ENCODE measurements at places on chromosomes 3 and 15. TPM values are rescaled to one million over a fixed set of nuclear protein-coding genes. Genes with fewer than 3 reads are reported as not detected.

The FGD5 gene
- total RNA-seq, result not detected

The RTP3 gene
- total RNA-seq, result not detected

The ACSBG1 gene
- total RNA-seq, result not detected

The LRRC58 gene
- 11.4 TPM for total RNA-seq

The STRA6 gene
- 17.7 TPM for total RNA-seq

DNA sequence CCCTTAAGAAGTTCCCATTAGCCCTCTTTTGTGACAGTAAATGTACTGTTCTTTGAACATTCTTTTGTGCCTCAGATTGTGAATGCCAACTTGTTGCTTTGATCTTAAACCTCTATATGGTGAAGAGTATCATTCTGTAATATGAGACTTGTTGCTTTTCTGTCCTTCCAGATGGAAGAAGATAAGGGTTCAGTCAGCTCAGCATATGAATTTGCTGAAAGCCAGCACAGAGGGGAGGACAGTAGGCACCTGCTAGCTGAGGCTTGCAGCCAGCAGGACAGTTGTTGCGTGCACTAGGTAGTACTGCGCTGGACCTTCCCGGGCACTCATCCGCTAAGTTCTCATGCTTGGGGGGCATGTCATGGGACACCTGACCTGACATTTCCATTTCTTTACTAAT, 74.7 kb downstream of the DCUN1D1 start:
- DNase-seq, result no peak

DNA sequence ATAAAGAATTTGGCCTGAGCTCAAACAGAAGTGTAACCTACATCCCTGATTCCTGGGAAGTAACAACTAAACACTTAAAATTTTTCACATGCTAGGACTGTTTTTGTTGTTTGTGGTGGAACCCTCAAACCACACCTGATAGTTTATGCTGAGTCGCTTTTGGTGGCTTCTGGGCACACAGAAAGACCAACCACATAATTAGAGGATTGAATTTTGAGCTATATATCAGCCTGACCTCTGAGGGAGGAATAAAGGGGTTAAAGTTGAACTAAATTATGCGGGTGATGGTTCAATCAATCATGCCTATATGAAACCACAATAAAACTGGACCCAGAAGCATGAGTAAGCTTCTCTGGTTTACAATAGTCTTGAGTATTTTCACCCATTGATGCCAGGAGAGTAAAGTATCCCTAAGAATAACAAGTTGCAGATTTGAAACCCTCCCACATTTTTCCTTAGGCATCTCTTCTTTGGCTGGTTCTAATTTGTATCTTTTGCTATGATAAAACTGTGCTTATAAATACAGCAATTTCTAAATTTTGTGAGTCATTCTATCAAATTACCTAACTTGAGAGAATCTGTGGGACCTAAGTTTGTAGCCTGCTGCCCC, 1304.5 kb upstream of the GBE1 start:
- DNase-seq, result peak; percentile 61

DNA sequence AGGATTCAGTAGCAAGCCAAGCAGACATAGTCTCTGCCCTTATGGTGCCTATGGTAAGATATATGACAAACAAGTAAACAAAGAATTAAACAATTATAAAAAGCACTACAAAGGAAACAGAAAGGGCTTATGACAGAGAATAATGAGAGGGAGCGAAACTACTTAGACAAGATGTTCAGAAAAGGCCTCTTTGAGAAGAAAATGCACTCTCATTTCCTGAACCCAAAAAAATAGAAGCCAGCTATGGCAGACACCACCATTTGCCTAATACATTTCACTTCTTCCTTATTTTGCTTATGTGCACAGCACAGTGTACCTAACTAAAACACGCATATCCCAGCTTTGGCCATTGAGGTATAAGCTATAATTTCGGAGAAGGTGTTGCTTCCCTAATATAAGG, 465.5 kb upstream of the PPP2R3A start:
- DNase-seq, result no peak

DNA sequence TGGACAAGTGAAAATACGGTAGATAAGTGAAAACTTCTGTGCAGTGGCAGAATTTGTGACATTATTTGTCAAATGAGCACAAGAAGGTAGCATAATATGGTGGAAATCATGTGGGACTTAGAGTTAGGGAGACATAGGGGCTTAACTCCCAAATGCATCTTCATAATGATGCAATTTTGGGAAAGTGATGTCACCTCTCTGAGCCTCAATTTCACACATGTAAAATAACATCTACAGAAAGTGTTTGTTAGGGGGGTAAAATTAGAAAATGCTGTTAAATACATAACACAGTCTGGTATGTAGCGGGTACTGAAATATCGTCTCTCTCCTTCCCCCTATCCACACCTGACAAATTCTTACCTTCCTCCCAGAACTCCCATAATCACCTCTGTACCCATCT, 52.9 kb upstream of the CAPN7 start:
- DNase-seq, result no peak
